ENCODE measurements at places on chromosomes 12 and 14. TPM values are rescaled to one million over a fixed set of nuclear protein-coding genes. Genes with fewer than 3 reads are reported as not detected.

The TCL1B gene
- not detected for total RNA-seq

The SLCO1B1 gene
- not detected for total RNA-seq

The MMP14 gene
- total RNA-seq, result 1.4 TPM

The NKX2-1 gene
- not detected for total RNA-seq

The MIP gene
- total RNA-seq, result not detected

The E2F7 gene
- total RNA-seq, result 10.7 TPM

DNA sequence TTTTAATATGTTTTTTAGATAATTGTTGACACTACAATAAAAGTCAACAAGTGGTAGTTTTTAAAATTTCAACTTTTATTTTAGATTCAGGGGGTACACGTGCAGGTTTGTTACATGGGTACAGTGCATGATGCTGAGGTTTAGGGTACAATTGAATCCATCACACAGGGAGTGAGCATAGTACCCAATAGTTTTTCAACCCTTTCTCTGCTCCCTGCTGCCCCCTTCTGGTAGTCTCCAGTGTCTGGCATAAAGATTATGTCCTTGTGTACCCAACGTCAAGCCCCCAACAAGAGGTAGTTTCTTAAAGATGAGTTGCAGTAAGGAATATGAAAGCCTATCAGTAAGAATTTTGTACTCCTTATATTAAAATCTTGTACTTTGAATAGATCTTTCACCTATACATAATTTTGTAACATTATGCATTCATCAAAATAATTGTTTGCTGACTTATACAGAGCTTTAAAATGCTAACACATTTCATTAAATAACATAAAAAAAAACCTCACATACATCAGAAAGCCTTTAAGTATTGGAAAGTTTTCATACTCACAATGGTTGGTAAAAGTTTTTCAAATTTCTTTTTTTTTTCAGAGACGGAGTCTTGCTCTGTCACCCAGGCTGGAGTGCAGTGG lies 5.4 kb upstream of the RALGAPA1 start:
- no peaks in the 10 kb centered on the region for H3K36me3 ChIP-seq
- no peak overlapping the region for H3K4me3 ChIP-seq
- no peaks in the 10 kb centered on the region for H3K4me1 ChIP-seq

GRCh38 chr14:76500011-76500410 lies 124.1 kb downstream of the ESRRB start:
- no peaks in the 10 kb centered on the region for H3K36me3 ChIP-seq
- no peak overlapping the region for H3K4me3 ChIP-seq
- DNase-seq, result no peak

DNA sequence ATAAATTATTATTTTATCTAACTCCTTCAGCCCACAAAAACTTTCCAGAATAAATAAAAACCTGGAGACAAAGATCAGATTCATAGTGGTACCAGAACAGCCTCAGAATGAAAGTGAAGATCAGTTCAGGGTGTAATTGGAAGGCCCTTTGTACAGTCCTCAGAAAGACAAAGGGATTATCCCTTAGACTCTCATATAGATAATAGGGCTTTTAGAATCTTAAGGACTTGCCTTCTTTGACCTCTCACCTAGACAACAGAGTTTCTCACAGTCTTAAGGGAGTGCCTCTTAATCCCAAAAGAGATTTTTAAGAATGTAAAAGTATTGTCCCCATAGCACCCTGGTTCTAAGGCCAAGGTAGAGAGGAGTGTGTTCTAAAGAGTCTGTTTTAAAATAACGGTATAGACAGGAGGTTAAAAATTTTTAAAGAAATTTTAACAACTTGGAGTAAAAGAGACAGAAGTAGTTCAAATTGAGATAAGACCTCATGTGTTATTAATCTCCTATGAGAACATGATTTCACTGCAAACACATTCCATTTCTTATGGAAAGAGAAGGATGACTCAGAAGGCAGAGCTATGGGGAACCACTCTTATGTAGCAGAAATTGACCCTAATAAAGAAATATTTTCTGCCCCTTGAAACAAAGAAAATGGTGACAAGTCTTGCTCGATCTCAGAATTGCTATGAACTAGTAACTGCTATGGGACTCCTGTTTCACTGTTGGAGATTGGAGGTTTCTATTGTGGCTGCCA lies 24.2 kb upstream of the NOVA1 start:
- H3K36me3 ChIP-seq, result no peaks in the 10 kb centered on the region
- no peak for DNase-seq
- H3K27me3 ChIP-seq, result no peaks in the 10 kb centered on the region
- H3K4me1 ChIP-seq, result no peaks in the 10 kb centered on the region

DNA sequence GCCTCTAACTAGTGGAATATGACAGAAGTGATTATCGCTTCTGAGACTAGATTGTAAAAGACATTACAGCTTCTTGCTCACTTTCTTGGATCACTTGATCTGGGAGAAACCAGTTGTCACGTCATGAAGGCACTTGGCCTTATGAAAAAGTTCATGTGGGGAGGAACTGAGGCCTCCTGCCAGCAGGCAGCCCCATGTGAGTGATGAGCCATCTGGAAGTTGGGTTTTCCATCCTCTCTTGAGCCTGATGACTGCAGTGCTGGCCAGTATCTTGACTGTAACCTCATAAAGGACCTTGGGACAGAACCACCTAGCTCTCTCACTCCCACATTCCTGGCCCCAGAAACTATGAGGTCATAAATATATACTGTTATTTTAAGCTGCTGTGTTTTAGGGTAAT lies 28.0 kb downstream of the TTLL5 start:
- DNase-seq, result no peak
- H3K4me1 ChIP-seq, result no peaks in the 10 kb centered on the region
- peaks cover 10% of the 10 kb centered on the region for H3K36me3 ChIP-seq
- H3K27me3 ChIP-seq, result no peaks in the 10 kb centered on the region
- H3K27ac ChIP-seq, result no peak overlapping the region
- H3K4me3 ChIP-seq, result no peak overlapping the region

DNA sequence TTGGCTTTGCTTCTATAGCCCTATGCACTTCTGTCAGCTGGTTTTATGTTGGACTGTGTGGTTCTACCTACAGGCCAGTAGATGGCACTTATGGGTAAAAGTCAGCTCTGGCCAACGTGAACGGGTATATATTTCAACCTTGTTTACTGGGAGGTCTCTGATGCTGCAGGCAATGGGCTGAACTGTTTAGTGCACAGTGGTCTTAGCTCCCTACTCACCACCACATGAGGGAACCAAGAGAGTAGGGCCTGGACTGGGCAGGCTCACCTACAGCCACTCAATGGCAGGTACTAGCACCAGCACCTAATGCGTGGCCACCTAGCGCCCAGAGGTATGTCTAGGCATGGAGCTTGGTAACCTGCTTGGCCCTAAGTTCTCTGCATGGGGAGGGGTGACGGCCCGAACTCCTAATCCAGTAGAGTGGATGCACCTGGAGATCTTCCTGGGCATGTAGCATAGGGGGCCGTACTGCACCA lies 481.8 kb downstream of the TMEM117 start:
- DNase-seq, result no peak
- H3K4me1 ChIP-seq, result no peaks in the 10 kb centered on the region
- no peak overlapping the region for H3K4me3 ChIP-seq
- H3K27me3 ChIP-seq, result no peaks in the 10 kb centered on the region
- no peak overlapping the region for H3K27ac ChIP-seq

DNA sequence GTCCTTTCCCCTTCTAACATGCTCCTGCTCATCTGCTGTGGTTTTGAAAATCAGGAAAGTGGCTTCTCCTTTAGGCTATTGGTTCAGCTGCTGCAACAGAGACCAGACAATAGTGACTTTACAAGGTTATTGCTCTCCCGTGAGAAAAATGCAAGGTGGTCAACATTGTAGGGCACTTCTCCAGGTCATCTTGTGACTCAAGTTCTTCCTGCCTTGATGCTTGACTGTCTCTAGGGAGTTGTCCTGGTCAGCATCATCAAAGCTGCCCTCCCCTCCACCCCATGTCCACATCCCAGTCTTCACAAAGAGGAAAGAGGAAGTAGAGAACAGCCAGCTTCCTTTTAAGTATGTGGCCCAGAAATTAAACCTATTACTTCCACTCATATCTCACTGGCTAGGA lies 3.9 kb upstream of the TMEM63C start:
- peaks cover 7% of the 10 kb centered on the region for H3K4me1 ChIP-seq
- H3K27ac ChIP-seq, result no peak overlapping the region
- no peak for DNase-seq
- no peak overlapping the region for H3K4me3 ChIP-seq
- H3K36me3 ChIP-seq, result no peaks in the 10 kb centered on the region
- peaks cover 3% of the 10 kb centered on the region for H3K27me3 ChIP-seq

DNA sequence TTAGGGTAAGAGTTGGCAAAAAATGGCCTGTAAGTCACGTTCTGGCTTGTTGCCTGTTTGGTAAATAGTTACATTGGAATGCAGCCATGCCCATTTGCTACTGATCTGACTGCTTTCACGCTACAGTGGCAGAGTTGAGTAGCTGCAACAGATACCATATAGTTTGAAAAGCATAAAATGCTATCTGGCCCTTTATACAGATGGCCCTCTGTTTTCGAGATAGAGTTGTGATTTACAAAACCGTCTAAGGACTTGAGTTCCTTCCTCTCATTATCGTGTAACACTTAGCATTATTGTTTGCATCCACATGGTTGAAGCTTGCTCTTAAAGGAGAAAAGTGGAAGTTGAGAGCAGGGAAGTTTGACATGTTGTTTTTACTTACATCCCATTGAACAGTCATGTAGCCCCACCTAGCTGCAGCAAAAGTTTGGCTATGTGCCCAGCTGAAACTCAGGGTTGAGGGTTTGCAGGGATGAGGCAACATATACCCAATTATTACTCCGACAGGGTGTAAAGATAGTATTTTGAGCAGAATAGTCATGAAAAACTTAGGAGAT lies 11.3 kb upstream of the SCFD1 start:
- H3K27me3 ChIP-seq, result no peaks in the 10 kb centered on the region
- DNase-seq, result no peak
- H3K27ac ChIP-seq, result no peak overlapping the region
- H3K36me3 ChIP-seq, result no peaks in the 10 kb centered on the region
- no peak overlapping the region for H3K4me3 ChIP-seq
